Subcutaneous preadipocyte (primary cell): ENCODE measurements at places on chromosomes 5 and 9. TPM values are rescaled to one million over a fixed set of nuclear protein-coding genes. Genes with fewer than 3 reads are reported as not detected.

Gene GPX3
- total RNA-seq = 3.1 and 32.3 TPM in 2 replicates

Gene EQTN
- total RNA-seq = not detected in 2 replicates

Gene CEP72
- total RNA-seq = 3.7 and 7.0 TPM in 2 replicates

Gene CAPSL
- total RNA-seq = not detected in 2 replicates

Gene IRX2
- total RNA-seq = 9.6 and 16.0 TPM in 2 replicates

Gene IL13
- under 0.01 TPM in 1 of 2 replicates, not detected in the other for total RNA-seq

Gene TICAM2
- total RNA-seq = 6.1 and 6.2 TPM in 2 replicates

Gene RBM27
- 21.7 and 31.7 TPM in 2 replicates for total RNA-seq

Gene GKAP1
- 0.39 TPM in 1 of 2 replicates, not detected in the other for total RNA-seq

Gene DBH
- total RNA-seq = not detected in 2 replicates

Gene SLC1A3
- 10.3 and 16.8 TPM in 2 replicates for total RNA-seq

Gene LRSAM1
- total RNA-seq = 11.8 and 16.2 TPM in 2 replicates

Gene SIT1
- total RNA-seq = 1.1 TPM in 1 of 2 replicates, not detected in the other

Gene GPR151
- total RNA-seq = not detected in 2 replicates

Gene CSF2
- total RNA-seq = not detected in 2 replicates

Gene MRPS30
- total RNA-seq = 84.5 and 87.0 TPM in 2 replicates

Gene JAKMIP2
- total RNA-seq = 0.39 and 1.1 TPM in 2 replicates

Gene POMT1
- total RNA-seq = 17.8 and 19.1 TPM in 2 replicates

Gene PTPRD
- total RNA-seq = 7.2 and 18.4 TPM in 2 replicates

Gene LRRC26
- not detected in 2 replicates for total RNA-seq

Gene CAMSAP1
- total RNA-seq = 14.0 and 21.3 TPM in 2 replicates

Gene PGM5
- total RNA-seq = 0.78 and 4.0 TPM in 2 replicates

Gene MLANA
- 0.20 TPM in 1 of 2 replicates, not detected in the other for total RNA-seq

Gene PDLIM7
- 63.9 and 69.4 TPM in 2 replicates for total RNA-seq

Gene SLC6A18
- total RNA-seq = not detected in 2 replicates

Gene PPP2R2B
- total RNA-seq = not detected in 2 replicates

Gene SPTLC1
- total RNA-seq = 78.3 and 78.8 TPM in 2 replicates

Gene LCN6
- total RNA-seq = not detected in 2 replicates

Gene NDUFS6
- 29.3 and 32.3 TPM in 2 replicates for total RNA-seq

Gene MYORG
- total RNA-seq = 0.73 and 0.78 TPM in 2 replicates

Gene SLC4A9
- total RNA-seq = not detected in 2 replicates

Gene EGFLAM
- 12.9 and 18.2 TPM in 2 replicates for total RNA-seq

Gene TMEM203
- total RNA-seq = 32.0 and 34.6 TPM in 2 replicates

Gene SLC25A51
- total RNA-seq = 72.4 and 78.4 TPM in 2 replicates

Gene IQGAP2
- total RNA-seq = 0.73 and 2.2 TPM in 2 replicates

Gene FLT4
- under 0.01 and 0.20 TPM in 2 replicates for total RNA-seq

Gene ANKRD34B
- total RNA-seq = not detected in 2 replicates

Gene CNTFR
- 0.20 and 0.37 TPM in 2 replicates for total RNA-seq

Gene CDH6
- total RNA-seq = under 0.01 TPM in 1 of 2 replicates, not detected in the other

Gene TSTD2
- total RNA-seq = 8.4 and 8.5 TPM in 2 replicates

Gene TCOF1
- 20.2 and 34.0 TPM in 2 replicates for total RNA-seq

Gene TRIM32
- total RNA-seq = 20.6 and 22.9 TPM in 2 replicates

Gene PRR7
- 26.1 and 33.8 TPM in 2 replicates for total RNA-seq

Gene FYB1
- total RNA-seq = under 0.01 TPM in 2 replicates

Gene MYOT
- not detected in 2 replicates for total RNA-seq

Gene SPATA31A3
- not detected in 2 replicates for total RNA-seq

Gene PFN3
- 1.1 TPM in 1 of 2 replicates, not detected in the other for total RNA-seq

Gene SIGMAR1
- total RNA-seq = 124 and 130 TPM in 2 replicates

Gene PHF24
- total RNA-seq = not detected in 2 replicates
